ENCODE measurements at places on chromosomes 11 and 22. TPM values are rescaled to one million over a fixed set of nuclear protein-coding genes. Genes with fewer than 3 reads are reported as not detected.

GRCh38 chr11:73047773-73048371, 94.2 kb downstream of the FCHSD2 start:
- no peak for DNase-seq

GRCh38 chr22:40911772-40912171, 39.4 kb upstream of the RBX1 start:
- DNase-seq = no peak

The CASP5 gene
- not detected for total RNA-seq

DNA sequence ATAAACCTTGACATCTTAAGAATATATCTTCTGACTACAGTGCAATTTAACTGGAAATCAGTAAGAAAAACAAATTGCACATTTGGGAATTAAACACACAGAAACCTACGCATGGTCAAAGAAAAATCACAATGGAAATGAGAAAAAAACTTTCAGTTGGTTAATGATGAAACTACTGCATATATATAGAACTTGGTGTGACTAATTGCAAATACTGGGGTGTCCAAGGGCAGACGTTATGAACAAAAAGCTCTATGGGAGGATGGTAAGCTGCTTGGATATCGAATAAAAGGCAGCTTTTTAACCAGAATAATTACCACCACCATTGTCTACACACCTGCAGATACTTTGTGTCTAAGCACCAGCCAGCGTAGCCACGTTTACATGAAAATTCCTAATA, 791 bp downstream of the GDPD4 start:
- no peak for DNase-seq

DNA sequence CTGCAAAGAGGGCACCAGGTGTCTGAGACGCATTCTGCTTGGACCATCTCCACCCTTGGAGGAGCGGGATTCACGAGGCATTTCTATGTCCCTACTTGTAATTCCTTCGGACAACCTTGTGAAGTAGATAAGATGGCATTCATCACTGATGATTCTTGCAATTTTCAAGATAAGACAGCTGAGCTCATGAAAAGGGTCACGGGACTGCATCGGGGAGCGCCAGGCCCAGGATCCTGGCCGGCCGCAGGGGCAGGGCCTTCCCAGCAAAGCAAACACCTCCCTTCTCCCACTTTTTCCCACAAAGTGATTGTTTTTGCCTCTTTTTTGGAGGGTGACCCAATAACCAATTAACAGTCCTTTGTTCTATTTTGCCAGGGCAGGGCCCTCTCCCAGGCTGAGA, 8.4 kb downstream of the LIF start:
- DNase-seq = no peak

The VEGFB gene
- 60.3 TPM for total RNA-seq

GRCh38 chr22:27641049-27641795, 160.3 kb downstream of the MN1 start:
- no peak for DNase-seq

The XKR3 gene
- total RNA-seq = 0.17 TPM

GRCh38 chr11:31236143-31236542, 133.4 kb downstream of the DCDC1 start:
- DNase-seq = peak; percentile 24

The TEX12 gene
- total RNA-seq = not detected

The HBB gene
- not detected for total RNA-seq

DNA sequence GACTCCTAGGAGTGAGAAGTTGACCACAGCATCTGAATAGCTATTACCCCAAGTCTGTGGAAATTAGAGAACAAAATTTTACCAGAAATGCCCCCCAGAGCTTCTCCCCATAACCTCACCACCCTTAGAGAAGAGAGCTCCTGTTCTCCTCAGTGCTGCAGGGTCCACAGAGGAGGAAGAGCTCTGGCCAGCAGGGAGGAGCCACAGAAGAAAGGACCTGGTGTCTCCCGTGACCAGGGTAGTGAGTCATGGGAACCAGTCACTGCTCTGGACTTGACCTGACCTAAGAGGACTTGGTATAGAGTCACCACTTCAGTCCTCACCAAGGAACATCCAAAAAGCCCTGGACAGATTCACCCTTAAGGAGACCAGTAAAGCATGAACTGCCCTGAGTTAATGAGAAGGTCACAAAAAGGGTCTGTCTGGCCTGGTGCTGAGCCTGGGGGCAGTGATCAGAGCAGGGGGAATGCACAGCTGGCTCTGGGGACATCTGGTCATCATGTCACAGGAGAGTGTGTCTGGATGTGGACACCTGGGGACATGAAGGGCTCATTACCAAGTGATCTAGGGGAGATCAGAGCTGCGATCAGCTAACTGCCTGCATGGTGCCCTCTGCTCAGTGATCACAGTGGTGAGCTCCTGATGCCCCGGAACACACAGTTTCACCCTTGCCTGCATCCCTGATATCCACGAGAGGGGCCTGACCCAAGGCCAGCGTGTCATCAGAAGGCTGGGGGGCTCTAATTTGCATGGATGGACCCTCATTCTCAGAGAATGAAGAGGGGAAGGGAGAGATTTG, 103.3 kb upstream of the TOP3B start:
- no peak for DNase-seq

- no peak for DNase-seq
Measured at GRCh38 chr22:19957445-19957844, 15.8 kb upstream of the TXNRD2 start.

DNA sequence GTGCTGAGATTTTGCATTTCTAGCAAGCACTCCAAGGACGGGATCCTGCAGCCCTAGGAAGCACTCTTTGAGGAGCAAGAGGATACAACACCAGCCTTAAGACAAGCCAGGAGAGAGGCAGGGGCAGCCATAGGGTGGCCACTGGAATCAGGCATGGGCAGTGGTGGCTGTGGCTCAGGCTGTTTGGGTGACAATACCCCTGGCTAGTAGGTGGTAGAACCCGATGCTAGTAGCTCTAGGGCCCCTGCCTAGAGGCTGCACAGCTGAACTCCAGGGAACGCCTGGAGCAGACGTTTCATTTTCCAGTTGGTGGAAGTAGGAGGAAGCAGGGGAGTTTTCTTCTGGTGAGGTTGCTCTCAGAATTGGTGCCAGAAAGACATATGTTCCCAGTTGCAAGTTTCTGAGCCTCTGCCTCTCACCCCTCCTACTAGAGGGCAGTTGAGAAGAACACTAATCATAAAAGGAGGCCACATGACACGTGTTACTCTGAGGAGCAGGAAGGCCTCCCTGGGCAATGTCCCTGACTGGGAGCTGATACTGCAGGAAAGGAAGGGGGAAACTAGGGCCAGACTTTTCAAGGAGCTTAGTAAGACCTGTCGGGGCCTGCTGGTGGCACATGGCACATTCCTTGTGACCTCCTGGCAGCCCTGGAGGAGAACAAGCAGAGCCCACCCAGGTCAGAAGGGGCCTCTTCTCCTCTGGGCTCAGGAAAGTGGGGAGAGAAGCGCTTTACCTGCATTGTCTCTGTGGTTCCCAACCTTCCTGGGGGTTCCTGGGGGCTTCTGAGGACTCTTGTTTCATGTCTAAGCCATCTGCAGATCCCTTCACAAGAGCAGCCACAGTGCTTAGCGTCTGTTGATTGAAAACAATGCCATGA, 56.6 kb upstream of the DRD2 start:
- DNase-seq = no peak

DNA sequence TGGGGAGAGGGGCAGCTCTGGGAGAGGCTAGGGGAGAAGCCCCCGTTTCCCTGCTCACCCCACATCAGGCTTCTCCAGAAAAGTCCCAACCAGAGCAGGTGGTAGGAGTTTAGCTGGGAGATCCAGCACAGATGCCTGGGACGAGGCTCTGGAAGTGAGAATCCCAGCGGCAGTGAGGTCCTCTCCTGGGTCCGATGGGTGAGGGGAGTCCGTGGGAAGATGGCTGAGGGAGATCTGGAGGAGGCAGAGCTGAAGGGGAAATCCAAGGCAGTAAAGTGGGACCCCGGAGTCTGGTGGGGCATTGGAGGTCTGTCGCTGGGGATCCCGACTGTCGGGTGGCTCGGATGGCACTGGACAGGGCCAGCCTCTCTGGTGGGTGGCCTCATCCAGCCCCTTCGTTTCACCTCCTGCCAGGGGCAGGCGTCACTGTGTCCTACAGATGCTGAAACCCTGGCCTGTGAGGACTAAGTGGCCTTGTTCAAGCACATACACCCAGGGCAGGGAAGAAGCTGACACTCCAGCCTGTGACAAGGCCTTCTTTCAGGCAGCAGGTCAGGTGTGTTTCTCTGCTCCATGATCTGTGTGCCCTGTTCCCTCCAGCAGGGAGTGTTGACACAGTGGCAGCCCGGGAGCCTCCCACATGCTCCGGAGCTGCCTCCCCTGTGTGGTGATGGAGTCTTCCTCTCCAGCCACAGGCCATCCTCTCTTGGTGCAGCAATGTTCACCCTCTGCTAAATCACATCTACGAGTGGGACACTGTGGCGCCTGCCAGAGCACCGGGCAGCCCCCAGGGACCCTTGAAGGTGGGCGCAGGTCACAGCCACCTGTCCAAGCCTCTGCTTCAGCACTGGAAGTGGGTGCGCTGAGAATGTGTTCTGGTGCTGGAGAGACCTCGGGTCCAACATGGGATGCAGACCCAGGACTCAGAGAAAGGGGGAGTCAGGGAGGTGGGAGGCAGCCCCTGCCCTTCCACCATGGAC, 850.8 kb downstream of the BRD1 start:
- no peak for DNase-seq

The ANGPTL5 gene
- not detected for total RNA-seq

- no peak for DNase-seq
Measured at GRCh38 chr11:26755762-26756161, 33.9 kb upstream of the SLC5A12 start.

The STK33 gene
- 0.20 TPM for total RNA-seq

The TREH gene
- not detected for total RNA-seq

The AP5B1 gene
- 14.4 TPM for total RNA-seq

GRCh38 chr11:36398231-36398953, 102.3 kb downstream of the PRR5L start:
- DNase-seq = no peak

The MS4A4A gene
- total RNA-seq = not detected

The ALKBH8 gene
- total RNA-seq = 7.3 TPM

- DNase-seq = no peak
Measured at GRCh38 chr11:129434641-129435498, 59.2 kb downstream of the BARX2 start.

GRCh38 chr11:83092488-83093384, 21.0 kb upstream of the RAB30 start:
- peak; percentile 64 for DNase-seq

The SERPIND1 gene
- not detected for total RNA-seq

GRCh38 chr11:124868331-124869274, 3.4 kb downstream of the ROBO3 start:
- DNase-seq = no peak

DNA sequence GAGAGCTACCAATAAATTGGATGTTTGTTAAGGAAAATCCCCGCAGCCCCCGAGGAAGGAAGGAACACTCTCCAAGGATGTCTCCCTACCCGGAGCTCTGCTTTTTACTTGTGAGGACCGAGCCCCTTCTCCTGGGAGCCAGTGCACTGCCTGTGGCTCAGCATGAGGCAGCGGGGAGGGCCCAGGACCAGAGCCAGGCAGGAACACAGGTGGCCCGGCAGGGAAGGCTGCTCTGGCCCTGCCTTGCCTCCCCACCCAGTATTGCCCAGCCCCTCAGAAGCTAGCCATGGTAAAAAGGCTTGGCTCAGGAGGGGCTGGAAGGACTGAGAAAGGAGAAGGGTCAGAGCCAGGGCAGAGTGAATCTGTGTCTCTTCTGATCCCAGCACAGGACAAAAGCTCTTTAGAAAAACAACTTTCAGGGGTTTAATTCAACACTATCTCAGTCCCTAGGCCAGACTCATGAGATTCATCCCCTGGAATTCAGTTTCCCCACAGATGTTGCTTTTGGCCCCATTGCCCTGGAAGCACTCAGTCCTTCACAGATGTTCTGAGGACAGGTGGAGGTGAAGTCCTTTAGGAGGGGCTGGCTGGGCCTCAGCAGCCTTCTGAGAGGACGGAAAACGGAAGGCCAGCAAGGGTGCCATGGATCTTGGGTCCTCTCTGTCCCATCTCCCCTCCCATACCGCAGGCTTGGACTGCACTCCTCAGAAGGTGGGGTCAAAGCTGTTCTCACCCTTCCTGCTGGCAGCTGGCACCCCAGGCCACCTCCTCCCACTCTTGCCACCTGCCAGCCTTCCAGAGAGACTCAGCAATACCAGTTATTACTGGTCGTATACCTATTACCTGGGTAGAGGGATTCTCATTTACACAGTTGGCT, 318.9 kb downstream of the NTM start:
- DNase-seq = no peak

The PLEKHB1 gene
- not detected for total RNA-seq

The FOSL1 gene
- total RNA-seq = 124 TPM

DNA sequence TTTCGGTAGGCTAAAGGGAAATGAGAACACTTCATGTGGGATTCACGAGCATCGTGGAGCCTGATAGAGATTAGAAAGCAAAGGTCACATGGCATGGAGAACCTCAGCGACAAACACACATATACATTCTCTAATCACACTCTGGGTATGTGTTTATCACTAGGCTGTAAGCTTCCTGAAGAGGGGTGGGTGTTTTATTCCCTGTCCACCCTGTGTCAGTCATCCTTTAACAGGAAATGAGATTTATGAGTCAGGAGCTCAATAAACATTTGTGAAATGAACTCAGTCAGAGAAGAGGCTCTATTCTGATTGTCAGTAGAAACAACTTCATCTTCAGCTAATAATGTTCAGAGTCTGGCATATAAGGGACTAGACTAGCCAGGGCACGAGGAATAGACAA, 71.7 kb upstream of the EIF3M start:
- peak; percentile 7 for DNase-seq

GRCh38 chr11:129320494-129320893, 55.2 kb upstream of the BARX2 start:
- DNase-seq = no peak

DNA sequence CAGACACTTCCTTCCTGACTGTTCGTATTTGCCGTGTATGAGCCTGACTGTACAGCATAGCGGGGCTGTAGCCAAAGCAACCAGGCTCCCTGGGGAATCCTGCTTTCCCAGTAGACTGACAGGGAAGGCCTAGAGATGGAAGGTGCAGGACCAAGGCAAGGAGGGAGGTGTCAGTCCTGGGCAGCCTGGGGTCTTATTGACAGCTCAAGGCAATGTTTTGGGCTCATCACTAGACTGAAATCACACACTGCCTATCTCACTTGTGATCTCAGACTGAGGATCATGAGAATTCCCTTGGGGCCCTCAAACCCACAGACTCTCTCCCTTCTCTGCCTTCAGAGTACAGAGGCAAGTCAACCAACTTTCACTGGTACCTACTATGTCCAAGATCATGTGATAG, 346.8 kb upstream of the NARS2 start:
- no peak for DNase-seq

- DNase-seq = no peak
Measured at GRCh38 chr11:46315783-46316563, 31.3 kb upstream of the DGKZ start.

GRCh38 chr11:36567694-36568093, at the start of gene RAG1:
Gene RAG1 (plus strand): TSS chr11:36568007. CDS start chr11:36573305, 5,298 bp downstream.
- DNase-seq = no peak

All from MCF 10A (cell line).